ENCODE measurements at places on chromosomes 1 and 21.

GRCh38 chr1:158506369-158506987 lies 34.5 kb downstream of the OR10R2 start:
- DNase-seq = peak; percentile 19

DNA sequence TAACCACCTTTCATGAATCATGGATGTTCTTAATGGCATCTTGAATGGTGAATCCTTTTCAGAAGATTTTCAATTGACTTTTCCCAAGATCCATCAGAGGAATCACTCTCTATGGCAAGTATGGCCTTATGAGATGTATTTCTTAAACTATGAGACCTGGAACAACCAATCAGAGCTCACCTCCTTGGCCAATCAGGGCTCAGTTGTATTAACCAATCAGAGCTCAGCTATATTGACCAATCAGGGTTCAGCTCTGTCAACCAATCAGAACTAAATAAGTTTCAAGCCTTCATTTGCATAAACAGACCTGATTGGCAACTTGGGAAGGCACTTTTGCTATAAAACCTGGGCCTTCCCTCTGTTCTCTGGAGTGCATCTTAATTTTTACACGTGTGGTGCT lies 13.6 kb upstream of the FAM3B start:
- no peak for DNase-seq

DNA sequence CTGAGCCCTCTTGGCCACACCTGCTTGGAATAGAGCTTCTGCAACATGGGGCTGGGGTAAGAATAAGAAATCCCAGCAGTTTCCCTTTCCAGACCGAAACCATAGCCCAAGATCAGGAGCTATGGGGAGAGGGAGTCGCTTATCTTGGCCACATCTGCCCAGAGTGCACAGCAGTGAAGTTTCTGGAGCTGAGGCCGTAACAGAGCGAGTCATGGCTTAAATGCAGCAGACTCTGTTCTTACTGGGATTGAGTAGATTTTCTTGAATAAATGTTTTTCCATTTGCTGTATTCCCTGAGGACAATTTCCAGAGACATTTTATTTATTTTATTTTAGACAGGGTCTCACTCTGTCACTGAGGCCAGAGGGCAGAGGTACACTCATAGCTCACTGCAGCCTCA lies 33.5 kb downstream of the CFAP57 start:
- no peak for DNase-seq

DNA sequence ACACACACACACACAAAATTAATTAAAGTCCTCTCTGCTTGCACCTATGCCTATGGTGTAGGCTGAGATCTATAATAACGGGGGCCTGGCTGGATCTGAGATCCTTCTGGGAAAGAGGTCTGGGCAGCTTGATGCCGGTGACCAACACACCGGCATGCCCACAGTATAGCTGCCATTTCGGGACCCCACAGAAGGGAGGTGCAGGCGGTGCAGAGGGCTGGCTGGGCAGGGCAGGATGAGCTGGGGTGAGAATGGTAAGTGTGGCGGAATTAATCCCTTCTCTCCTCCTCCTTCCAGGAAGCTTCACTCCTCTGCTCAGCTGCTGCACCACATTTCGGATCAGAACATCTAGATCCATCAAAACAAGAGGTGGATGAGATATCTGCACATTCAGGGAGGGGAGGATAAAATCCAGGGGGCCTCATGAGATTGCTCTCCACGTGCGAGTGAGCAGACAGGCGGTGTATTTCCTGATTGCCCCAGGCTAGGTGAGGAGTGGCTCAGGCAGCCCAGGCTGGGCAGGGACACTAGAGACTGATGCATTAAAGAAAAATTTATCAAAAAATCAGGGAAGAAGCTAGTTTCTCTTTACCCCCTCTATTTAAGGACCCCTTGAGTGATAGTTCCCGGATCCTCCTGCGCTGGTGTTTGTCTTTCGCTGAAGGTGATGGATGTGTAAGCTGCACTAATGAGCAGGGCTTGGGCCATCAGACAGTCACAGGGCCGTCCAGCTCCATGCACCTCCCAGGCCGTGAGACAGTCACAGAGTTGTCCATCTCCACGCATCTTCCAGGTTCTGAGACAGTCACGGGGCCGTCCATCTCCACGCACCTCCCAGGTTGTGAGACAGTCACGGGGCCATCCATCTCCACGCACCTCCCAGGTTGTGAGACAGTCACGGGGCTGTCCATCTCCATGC lies 449.9 kb downstream of the PTPRU start:
- DNase-seq = no peak

DNA sequence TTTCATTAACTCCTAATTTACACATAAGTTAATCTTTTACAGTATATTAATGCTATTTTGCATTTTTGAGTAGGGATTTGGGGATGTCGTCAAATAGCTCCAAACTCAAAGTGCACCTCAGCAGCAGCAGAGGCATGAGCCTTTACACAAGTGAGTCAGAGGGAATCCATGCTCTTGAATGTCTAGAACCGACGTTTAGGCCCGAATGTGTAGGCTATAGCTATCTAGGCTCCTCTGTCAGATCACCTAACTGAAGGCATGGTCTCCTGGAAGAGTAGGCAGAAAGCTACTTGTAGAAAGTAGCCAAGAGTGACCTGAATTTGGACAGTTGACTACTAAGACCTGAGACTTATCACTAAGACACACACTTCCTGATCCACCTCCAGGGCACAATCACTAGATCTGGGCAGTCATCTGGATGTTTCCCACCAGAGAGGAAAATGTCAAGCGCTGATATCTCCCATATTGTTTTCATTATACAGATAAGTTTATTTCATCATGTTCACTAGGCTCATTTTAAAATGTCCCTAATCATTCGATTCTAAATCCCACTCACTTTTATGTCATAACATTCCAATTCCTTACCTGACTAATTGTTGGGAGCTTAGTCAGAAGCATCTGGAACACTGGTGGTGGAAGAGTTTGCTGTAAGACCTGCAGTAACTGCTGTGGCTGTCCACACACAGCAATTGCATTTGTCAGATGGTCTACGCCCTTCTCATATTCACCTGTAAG lies 15.3 kb downstream of the TOMM20 start:
- no peak for DNase-seq

GRCh38 chr21:35225573-35225972 lies 176.5 kb upstream of the RUNX1 start:
- no peak for DNase-seq

DNA sequence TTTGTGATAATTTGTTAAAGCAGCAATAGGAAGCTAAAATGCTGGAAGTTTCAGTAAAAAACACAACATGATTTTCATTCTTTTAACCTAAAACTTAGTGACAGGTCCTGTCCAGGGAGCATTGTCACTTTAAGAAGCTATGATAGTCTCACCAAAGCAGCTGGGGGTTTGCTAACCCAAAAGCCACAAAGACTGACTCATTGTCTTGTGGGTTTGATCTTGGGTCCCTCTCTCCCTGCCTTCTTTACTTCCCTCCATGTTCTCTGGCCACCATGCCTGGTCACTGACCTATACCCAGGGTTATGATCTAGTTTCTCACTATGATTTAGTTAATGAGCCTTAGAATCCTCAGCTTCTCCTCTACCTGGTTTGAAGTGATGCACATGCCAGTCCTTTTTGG lies 213.5 kb upstream of the PTGFR start:
- no peak for DNase-seq

DNA sequence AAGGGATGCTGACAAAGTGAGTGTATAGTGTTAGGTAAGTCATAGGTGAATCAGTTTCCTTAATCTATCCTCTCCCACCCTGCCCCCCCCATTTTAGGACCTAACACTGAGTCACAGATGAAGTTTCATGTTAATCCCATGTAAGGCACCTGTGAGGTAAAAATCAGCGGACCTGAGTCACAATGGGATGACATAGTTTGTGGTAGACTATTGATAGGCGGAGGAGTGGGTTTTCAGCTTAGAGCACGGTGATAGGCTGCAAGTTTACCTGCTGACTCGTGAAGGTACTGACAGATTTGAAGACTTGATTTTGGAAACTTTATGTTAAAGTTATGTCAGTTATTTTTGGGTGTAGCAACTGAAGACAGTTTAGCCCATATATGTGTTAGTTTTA lies 1.7 kb downstream of the TOR1AIP1 start:
- peak; percentile 45 for DNase-seq

GRCh38 chr1:18901147-18901951 lies 1.0 kb downstream of the ALDH4A1 start:
- no peak for DNase-seq

GRCh38 chr1:192311281-192311680 lies 5.5 kb upstream of the RGS21 start:
- no peak for DNase-seq

DNA sequence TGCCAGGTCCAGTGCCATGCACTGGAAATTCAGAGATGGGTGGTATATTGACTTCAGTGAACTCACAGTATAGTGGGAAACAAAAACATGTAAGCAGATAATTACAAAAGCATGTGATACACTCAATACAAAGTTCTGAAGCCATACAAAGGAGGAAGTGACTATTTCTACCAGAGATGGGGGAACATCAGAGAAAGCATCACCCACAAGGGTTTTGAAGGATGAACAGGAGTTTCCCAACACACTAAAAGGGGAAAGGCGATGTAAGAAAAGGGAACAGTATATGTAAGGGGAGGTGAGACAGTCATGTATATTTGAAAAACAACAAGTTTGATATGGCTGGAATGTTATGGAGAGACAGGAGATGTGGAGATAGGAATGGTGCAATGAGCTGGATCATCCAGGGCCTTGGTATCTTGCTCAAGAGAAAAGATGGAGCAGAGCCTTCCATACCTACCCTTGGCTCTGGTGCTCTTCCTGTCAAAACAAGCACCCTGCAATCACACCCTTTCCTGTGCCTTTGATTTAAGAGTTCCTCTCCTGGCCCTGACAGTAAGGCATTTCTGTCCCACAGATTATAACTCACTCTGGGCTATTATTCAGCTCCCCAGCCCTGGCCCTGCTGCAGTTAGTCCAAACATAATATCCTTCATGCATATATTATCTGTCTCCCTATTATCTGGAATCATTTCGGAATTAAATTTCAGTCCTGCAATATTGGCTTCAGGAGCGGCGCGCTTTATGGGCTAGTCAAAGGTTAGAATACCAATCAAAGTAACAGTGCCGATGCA lies 60.5 kb downstream of the DMAP1 start:
- no peak for DNase-seq

DNA sequence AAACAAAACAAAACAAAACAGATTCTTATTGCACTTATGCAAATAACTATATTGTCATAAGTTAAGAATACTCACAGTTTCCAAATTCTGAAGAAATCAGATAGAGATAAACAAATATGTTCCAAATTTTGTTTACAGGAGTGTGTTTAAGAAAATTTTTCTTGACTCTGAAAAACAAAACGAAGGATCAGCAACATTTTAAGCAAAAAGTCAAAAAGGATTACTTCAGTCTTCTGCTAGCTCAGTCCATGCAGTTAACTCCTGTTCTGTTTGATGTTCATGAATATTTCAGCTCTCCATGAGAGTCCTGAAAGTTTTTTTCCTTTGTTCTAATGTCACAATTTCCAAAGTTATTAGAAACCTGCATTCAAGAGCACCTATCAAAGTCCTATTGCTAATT lies 33.2 kb upstream of the KLF18 start:
- DNase-seq = no peak

DNA sequence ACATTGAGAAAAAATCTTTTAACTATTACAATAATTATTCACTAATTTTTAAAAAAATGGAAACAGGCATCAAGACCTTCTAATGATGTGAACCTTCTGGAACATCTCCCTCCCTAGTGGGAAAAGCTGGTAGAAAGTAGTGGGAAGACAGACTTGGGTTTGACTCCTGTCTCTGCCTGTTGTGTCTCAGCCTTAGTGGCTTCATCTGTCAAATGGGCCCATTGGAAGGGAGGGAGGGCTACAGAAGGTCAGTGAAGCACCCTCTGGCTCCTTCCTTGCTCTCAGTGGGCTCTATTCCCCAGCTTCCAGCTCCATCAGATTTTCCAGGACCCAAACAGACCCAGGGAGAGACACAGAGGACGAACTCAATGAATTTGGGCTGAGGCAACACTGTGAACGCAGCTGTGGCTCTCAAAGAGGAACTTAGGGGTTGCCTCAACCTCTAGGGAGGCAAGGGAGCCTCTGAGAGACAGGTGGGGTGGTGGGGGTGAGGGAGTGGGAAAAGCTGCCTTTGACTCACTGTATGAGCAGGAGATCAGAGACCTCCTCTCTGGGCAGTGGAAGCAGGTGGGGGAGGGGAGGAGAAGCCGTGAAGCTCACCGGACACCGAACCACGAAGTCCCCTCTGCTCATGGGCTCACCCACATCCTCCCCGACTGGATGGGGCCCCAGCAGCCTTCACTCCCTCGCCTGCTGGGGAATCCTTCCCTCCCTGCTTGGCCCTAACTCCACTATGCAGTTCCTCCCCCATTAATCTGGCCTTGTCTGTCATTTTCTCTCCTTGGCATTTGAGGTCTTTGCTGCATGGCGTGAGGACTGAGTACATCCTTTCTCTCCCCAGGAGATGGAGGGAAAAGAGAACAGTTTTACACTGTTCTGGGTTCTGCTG lies 4.5 kb downstream of the CNR2 start:
- DNase-seq = no peak

- DNase-seq = no peak
Measured at GRCh38 chr1:201609661-201610318, 70.9 kb downstream of the NAV1 start.

GRCh38 chr21:20026543-20026942 lies 971.7 kb upstream of the NCAM2 start:
- DNase-seq = no peak

DNA sequence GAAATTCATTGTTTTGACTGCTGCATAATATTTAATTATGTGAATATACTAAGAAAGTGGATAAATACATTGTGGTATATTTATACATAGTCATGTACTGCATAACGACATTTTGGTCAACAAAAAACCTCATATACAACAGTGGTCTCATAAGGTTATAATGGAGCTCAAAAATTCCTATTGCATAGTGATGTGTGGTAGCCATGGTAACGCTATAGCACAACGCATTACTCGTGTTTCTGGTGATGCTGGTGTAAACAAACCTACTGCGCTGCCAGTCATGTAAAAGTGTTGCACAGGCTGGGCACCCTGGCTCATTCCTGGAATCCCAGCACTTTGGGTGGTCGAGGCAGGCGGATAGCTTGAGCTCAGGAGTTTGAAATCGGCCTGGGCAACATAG lies 52.6 kb upstream of the NHLH2 start:
- DNase-seq = no peak

- no peak for DNase-seq
Measured at GRCh38 chr1:221625026-221625425, 116.9 kb downstream of the DUSP10 start.

DNA sequence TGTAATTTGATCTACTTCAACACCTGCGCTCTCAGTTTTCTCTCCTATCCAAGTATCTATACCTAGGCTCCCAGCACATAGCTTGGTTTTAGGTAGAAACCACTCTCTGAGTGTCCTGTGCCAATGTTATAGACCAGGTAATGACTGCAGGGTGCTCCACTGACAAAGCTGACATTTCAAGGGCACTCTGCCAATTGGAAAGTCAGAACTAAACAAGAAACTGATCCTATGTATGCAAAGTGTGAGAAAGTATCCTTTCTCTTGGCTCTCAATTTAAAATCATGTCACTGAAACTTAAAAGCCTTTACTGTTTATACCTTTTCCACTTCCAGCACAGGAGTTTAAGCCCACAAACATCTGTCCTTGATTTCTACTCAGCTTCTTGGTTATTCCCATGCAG lies 45.0 kb upstream of the AIM2 start:
- DNase-seq = no peak

Measured in activated CD4-positive, alpha-beta T cell treated with anti-CD3 and anti-CD28 coated beads for 24 hours (primary cell).